ENCODE measurements at places on chromosomes 6 and 20. TPM values are rescaled to one million over a fixed set of nuclear protein-coding genes. Genes with fewer than 3 reads are reported as not detected.
A peak's percentile ranks its signal among the peaks of the same experiment; 100 is the strongest.

DNA sequence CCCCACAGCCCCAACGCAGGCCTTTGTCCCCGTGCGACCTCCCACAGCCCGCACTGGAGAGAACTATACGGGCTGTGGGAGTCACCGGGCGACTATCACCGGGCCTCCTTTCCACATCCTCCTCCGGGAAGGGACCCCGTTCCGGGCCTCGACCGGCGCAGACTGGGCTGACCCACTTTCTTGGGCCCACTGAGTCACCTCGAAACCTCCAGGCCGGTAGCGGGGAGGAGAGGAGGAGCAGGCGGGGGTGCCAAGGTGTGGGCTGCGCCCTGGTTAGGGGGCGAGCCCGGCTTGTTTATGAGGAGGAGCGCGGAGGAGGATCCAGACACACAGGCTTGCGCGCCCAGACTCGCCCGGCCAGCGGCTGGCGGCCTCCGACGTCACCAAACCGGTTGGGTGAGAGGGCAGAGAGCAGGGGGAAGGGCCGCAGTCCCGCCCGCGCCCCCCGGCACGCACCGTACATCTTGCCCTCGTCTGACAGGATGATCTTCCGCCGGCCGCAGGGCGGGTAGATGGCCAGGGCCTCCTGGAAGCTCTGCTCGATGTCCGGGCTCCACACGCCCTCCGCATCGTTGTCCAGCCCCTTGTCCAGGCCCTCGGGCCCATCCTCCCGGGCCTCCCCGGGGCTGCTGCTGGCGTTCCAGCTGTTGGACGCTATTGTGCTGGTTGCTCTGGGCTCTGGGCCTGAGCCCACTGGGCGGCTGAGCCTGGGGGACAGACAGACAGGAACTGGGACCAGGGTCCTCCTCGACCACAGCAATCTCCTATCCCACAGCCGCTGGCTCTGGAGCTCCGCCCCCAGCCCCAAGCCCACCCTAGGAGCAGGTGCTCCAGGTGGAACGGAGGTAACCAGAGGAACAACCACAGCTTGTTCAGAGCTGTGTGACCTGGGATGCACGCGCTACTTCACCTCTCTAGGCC, 10.6 kb downstream of the TEAD3 start:
- no peak overlapping the region for H3K27ac ChIP-seq
- DNase-seq: no peak
- peaks cover 3% of the 10 kb centered on the region for H3K4me1 ChIP-seq

DNA sequence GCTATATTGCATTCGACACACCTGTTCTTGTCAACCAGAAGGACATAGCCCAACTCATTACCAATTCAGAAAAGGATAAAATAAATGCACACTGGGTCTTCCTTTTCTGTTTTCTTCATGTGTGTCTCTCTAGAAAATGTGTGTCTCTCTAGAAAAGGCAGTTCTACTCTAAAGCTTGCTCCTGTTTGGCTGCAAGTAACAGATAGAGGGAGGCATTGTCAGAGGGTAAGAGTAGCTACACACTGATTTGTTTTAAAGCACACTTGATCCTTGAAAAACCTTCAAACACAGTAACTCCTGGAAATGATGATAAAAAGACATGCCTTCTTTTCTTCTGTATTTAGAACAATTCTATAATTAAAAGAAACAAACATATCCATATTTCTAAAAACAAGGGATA, 21.3 kb downstream of the GRM1 start:
- no peaks in the 10 kb centered on the region for H3K36me3 ChIP-seq
- no peak overlapping the region for H3K4me3 ChIP-seq
- no peaks in the 10 kb centered on the region for H3K4me1 ChIP-seq

Gene PDSS2
- 11.3 TPM for total RNA-seq

Gene GLP1R
- total RNA-seq: 0.12 TPM

- H3K36me3 ChIP-seq: peaks cover 19% of the 10 kb centered on the region
- H3K27ac ChIP-seq: peak overlapping the region; percentile 71
- H3K4me3 ChIP-seq: peak overlapping the region; percentile 5
- peak; percentile 72 for DNase-seq
- no peaks in the 10 kb centered on the region for H3K27me3 ChIP-seq
Observed at GRCh38 chr6:36912586-36912985, 26.8 kb downstream of the C6orf89 start.

Gene HCRTR2
- not detected for total RNA-seq

DNA sequence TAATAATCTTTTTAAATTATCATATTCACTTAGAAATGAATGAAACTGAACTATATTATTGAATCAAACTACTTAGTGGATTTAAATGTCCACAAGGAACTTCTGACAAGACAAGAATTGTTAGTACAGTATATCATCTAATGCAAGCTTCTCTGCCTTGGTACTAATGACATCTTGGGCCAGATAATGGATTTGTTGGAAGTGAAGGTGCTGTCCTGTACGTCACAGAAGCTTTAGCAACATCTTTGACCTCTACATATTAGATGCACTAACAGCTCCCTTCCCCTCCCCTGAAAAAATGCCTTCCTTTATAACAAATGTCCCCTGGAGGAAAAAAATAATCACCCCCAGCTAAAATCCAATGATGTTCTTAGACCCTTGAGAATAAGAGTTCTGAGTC, 695.8 kb upstream of the EYS start:
- H3K36me3 ChIP-seq: no peaks in the 10 kb centered on the region
- H3K4me3 ChIP-seq: no peak overlapping the region
- no peaks in the 10 kb centered on the region for H3K4me1 ChIP-seq
- H3K27ac ChIP-seq: no peak overlapping the region
- no peak for DNase-seq

Gene ULBP1
- 2.8 TPM for total RNA-seq
